ENCODE measurements at places on chromosomes 5 and 9.

GRCh38 chr5:136676685-136677084 lies 311.3 kb upstream of the TRPC7 start:
- no peak for DNase-seq

DNA sequence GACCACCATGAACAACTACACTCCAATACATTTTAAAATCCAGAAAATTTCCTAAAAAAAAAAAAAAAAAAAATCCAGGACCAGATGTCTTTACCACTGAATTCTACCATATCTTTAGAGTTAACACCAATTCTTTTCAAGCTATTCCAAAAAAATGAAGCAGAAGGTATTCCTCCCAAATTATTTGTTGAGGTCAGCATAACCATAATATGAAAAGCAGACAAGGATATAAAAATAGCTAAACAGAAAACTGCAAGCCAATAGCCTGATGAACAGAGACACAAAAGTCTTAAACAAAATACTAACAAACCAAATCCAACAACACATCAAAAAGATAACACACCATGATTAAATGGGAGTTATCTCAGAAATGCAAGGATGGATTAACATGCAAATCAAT lies 695.4 kb downstream of the PTPRD start:
- DNase-seq, result no peak

GRCh38 chr5:111983459-111983858 lies 226.5 kb upstream of the NREP start:
- no peak for DNase-seq

GRCh38 chr9:76618762-76619161 lies 145.5 kb upstream of the PCA3 start:
- DNase-seq, result no peak

GRCh38 chr9:91889161-91889911 lies 60.7 kb downstream of the ROR2 start:
- no peak for DNase-seq

DNA sequence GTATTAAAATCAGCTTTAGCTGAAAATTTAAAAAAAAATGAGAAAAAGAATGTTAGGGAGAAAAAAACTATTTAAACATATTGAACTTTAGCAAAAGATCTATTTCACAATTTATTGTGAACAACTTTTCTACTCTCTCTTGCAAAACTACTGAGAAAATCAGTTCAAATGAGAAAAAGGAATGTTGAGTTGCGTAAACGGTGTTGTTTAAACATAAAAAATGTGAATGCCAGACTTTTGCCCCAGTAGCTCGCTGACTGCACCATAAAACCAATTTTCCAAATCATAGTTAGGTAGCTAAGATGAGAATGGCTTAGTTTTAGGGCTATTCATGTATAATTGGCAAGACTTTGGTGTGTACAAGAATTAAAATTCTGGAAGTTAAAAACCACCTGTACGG lies 13.4 kb upstream of the RAD23B start:
- DNase-seq, result no peak

DNA sequence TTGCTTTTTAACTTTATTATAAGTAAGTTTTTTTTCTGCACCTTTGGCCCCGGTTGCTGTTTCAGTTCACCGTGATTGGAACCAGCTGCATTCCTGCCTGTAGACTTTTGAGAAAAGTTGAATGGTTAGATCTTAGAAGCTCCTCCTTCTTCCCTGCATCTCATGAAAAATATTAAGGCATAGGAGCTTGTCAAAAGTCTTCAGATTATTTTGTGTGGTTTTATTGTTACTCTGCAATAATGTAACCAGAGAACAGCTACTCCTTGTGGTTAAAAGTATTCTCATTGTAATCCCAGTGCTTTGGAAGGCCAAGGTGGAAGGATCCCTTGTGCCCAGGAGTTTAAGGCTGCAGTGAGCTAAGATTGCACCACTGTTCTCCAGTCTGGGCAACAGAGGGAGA lies 3.3 kb upstream of the SLC2A8 start:
- DNase-seq, result no peak

GRCh38 chr9:17802249-17802857 lies 223.5 kb downstream of the SH3GL2 start:
- DNase-seq, result no peak

DNA sequence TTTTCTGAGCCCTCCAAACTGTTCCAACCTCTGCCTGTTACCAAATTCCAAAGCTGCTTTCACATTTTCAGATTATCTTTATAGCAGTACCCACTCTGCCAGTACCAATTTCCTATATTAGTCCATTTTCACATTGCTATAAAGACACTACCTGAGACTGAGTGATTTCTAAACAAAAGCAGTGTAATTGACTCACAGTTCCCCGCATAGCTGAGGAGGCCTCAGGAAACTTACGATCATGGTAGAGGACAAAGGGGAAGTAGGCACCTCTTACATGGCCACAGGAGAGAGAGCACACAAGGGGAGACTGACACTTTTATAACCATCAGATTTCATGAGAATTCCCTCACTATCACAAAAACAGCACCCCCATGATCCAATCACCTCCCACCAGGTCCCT lies 105.0 kb downstream of the DTWD2 start:
- no peak for DNase-seq

DNA sequence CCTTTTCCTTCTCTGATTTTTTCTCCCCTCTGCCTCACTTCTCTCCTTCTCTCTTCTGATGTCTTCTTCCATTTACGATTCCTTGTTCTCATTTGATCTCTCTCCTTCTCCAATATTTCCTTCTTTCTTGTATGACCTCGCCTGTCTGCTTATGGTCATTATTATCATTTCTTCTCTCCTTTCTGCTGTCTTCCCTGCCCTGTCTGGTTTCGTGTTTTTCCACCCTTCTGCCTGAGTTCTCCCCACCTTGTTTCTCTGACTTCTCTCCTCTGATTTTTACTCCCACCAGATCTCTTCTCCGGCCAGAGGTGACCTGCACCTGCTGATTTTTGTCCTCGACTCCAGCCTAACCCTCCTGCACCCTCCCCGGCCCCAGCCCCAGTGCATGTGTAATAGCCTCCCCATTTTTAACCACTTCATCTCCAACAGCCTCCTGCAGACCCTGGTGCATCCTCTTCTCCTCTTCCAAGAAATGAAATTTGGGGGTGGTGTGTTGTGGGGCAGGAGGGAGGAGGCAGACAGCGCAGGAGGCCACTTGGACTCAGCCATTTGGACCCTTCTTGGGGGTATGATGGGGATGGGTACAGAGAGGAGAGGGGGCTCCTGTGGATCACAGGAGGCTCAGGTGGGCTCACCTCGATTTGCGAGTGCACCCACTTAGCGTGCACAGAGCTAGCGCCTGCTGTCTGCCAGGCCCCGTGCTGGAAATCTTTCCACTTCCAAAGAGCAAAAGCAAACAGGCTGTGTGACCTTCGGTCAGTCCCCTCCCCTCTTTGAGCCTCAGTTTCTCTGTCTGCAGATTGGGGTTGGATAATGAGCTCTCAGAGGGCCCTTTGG lies 32.5 kb downstream of the GSN start:
- no peak for DNase-seq

GRCh38 chr5:112339761-112340160 lies 79.3 kb downstream of the EPB41L4A start:
- no peak for DNase-seq

DNA sequence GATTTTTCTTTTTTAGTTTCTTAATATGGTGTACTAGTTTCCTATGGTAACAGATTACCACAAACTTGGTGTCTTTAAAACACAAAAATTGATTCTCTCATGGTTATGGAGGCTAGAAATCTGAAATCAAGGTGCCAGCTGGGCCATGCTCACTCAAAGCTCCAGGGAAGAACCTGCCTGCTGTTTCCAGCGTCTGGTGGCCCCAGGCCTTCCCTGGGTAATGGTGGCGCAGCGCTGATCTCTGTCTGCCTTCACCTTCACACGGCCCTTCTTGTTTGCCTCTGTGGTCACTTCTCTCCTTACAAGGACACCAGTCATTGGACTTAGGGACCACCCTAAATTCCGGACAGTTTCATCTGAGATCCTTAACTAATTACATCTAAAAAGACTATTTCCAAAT lies 70.5 kb upstream of the GFPT2 start:
- DNase-seq, result no peak

GRCh38 chr9:98378794-98379193 lies 123.3 kb upstream of the TBC1D2 start:
- no peak for DNase-seq

GRCh38 chr9:4667681-4668080 lies 1.4 kb upstream of the SPATA6L start:
- DNase-seq, result no peak

GRCh38 chr9:124001866-124002525 lies 9.6 kb upstream of the LHX2 start:
- no peak for DNase-seq

DNA sequence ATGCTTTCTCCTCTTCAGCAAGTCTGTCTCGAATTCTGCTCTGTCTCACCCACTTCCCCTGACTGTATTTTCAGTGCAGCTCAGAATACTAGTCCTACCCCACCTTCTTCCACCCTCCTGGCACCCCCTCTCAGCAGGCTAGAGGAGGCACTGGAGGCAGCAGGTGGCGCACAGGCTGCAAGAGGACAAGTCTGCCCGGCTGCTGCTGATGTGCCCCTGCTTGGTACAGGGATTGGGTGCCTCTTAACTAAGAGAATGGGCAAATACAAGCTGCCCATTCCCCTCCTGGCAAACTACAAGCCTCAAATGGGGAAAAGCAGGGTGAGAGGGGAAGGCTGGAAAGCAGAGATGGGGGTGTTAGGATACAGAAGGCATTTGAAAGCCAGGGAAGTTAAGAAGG lies 5.1 kb downstream of the TLN1 start:
- DNase-seq, result no peak

DNA sequence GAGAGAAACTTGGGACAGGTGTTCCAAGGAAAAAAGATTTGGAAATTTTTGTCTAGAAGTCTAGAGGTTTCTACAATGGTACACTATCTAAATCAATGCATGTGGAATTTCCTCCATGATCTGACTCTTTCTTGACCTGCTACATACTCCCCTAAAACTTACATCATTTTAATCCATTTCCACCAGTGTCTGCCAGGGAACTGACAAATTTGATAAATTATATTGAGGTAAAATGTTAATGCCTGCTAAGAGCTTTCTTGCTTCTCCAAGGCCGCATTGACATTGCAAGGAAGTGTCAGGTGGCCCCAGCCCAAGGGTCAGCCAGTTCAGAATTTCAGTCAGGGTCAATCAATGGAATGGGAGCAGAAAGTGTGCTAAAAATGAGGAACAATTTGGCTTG lies 163.4 kb upstream of the FBXL17 start:
- DNase-seq, result no peak

All from body of pancreas (tissue), 4 donors.